ENCODE measurements at places on chromosomes 13 and 19. TPM values are rescaled to one million over a fixed set of nuclear protein-coding genes. Genes with fewer than 3 reads are reported as not detected.

GRCh38 chr13:75076476-75076875 lies 405.5 kb downstream of the TBC1D4 start:
- no peak for DNase-seq

DNA sequence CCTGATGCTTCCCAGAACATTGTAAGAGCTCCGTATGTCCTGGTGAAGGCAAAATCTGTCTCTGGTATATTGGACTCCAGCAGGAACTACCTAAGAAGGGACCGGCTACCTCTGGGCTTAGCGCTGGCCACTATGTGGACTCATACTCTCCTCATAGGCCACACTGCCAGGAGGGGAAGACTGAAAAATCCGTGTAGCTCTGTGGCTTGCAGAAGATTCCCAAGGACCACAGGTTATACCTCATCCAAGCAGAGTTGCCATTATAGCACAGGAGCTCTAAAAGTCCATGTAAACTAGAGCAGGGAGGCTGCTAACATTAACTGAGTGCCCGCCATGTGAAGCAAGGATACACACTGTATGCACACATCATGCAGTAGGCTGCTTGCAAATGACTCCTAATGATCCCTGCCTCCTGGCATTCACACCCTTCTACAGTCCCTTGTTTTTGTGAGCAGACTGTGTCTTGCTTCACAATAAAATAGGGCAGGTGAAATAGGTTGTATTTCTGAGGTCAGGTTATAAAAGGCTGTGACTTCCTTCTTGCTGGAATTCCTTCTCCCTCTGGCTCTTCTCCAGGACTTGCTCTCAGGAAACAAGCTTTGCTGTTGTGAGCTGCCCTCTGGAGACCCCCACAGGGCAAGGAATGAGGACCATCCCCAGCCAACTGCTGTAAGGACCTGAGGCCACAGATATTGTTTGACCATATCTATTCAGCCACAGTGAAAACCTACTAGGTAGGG lies 192.6 kb upstream of the UBL3 start:
- DNase-seq = no peak

CEACAM4 gene
- not detected for total RNA-seq

RFPL4A gene
- total RNA-seq = not detected

KLK3 gene
- 0.44 TPM for total RNA-seq

C19orf85 gene
- total RNA-seq = not detected

GRCh38 chr19:1616396-1616795 lies 11.1 kb upstream of the UQCR11 start:
- no peak for DNase-seq

GRCh38 chr19:4684312-4685095 lies 14.4 kb upstream of the MYDGF start:
- peak; percentile 55 for DNase-seq

GRCh38 chr13:106619688-106620555 lies 52.0 kb upstream of the ARGLU1 start:
- DNase-seq = no peak

DNA sequence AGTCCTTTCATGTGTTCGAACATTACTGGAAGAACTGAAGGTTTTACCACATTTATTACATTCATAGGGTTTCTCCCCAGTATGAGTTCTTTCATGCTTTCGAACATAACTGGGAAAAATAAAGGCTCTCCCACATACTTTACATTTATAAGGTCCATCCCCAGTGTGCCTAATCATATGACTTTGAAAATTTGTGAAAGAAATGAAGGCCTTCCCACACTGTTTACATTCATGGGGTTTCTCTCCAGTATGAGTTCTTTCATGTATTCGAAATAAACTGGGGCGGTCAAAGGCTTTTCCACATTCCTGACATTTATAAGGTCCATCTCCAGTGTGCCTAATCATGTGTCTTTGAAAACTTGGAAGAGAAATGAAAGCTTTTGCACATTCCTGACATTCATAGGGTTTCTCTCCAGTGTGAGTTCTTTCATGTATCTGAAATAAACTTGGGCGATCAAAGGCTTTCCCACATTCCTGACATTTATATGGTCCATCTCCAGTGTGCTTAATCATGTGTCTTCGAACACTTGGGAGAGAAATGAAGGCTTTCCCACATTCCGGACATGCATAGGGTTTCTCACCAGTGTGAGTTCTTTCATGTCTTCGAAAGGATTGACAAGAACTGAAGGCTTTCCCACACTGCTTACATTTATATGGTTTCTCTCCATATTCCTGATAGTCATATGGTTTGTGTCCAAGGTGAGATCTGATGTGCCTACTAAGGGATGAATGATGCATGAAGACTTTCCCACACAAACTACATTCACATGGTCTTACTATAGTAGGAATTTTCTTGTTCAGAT lies 24.0 kb downstream of the ZNF564 start:
- DNase-seq = no peak

DNA sequence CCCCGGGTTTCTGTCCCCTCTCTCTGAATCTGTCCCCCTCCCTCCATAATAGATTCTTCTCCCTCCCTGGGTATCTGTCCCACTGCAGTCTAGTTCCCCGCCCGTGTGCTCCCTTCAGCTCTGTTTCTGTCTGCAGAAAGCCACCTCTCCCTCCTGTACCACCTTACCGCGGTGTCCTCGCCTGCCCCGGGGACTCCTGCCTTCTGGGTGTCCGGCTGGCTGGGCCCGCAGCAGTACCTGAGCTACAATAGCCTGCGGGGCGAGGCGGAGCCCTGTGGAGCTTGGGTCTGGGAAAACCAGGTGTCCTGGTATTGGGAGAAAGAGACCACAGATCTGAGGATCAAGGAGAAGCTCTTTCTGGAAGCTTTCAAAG lies 1.3 kb downstream of the FCGRT start:
- DNase-seq = no peak

NXNL1 gene
- total RNA-seq = not detected
